Osteoblast (primary cell): ENCODE measurements at places on chromosomes 7 and 10.

GRCh38 chr7:80134115-80134535 lies 506 bp upstream of the GNAI1 start:
- no peak for DNase-seq

DNA sequence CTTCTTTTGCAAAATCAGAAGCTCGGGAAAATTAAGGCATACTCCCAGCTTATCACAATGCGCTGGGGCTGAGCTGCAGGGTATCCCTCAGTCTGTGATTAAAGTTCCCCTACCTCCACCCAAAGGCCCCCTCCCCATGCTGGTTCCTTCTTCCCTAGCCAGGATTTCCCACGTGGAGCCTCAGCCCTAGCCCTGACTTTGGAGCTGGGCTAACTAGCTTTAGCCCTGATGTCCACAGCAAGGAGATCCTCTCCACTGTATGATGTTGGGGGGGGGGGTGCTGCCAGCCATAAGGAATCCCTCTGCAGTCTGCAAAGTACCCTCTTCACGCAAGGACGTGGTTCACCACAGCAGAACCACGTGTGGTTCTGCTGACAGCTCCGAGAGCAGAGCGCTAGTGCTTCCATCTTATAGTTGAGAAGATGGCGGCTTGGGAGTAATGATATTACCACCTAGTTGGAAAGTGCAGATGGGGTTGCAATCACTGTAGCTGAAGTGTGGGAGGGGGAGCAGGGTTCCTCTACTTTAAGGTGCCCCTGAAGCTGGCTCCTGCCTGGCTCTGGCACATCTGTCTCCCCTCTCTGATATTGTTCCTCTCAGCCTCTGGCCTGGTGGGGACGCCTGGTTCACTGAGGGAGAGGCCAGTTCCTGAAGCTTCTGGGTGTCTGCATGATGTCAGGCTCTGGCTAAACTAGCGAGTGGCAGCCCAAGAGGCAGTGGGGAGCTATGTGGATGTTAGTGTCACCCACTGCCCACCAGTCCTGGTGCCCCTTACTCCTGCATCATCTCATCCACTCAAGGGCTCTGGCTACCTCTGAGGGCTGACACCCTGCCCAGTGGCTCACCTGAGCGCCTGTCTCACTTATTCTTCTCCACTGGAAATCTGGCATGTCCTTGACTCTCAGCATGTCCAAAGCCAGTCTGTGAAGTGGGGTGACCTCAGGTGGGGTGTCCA lies 270.7 kb downstream of the RPS24 start:
- no peak for DNase-seq

GRCh38 chr7:2116989-2117591 lies 115.7 kb downstream of the MAD1L1 start:
- DNase-seq: no peak

DNA sequence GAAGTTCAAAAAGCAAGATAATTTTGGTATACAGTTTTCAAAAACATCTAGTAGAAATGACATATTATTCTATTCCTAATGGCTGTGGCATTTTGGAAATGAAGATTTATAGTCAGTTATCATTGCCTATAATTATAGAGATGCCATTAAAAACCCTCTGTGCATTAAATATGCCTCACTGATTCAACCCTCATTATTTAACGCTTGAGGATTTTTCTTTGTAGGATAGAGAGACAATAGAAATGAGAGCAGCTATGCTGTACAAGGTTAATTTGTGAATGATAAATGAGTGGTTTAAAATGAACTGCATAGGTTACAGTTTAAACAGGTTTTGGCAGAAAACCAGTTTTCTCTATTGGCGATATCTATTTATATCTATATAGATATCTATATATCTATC lies 32.2 kb upstream of the SEMA3A start:
- DNase-seq: no peak

DNA sequence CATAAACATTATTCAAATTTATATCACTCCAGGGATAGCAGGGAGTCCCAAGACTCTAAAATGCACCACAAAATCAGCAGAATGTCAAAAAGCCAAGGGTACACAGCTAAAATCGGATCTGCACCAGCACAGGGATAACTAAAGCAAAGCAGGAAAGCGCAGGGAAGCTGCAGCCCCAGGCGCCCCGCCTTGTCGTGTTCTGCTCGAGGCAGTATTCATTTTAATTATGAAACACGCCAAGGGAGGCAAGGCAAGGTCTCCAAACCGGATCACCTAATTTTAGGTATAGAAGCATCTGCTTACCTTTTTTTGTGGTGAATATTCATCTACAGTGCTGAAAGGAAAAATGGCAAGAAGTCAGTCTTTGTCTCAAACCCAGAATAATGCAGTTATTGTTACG lies 199.4 kb downstream of the RAPGEF5 start:
- DNase-seq: no peak

DNA sequence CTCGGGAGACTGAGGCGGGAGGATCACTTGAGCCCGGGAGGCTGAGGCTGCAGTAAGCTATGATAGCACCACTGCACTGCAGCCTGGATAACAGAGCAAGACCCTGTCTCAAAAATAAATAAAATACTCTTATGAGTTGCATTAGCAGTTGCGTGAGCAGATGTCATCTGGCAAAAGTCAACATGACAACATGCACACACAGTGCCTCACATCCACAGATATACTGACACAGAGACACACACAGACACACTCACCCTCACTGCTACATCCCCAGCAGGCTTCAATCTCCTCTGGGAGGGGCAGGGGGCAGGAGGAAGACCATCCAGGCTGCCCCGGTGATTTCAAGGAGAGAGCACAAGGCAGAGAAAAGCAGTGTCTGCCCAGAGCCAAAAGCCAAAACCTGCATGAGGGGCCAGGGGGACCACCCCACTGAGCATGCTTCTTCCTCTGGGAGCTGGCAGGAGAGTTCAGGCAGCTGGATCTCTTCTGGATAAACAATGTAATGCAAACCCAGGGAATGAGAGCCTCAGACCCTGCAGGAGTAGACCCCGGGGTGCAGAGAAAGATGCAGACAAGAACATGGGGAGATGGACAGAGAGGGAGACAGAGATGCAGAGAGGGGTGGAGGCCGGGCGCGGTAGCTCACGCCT lies 9.6 kb upstream of the ELN start:
- DNase-seq: peak; percentile 62

GRCh38 chr10:91474009-91474408 lies 63.9 kb downstream of the HECTD2 start:
- no peak for DNase-seq

- no peak for DNase-seq
Measured at GRCh38 chr7:129347330-129347729, 86.9 kb upstream of the STRIP2 start.

DNA sequence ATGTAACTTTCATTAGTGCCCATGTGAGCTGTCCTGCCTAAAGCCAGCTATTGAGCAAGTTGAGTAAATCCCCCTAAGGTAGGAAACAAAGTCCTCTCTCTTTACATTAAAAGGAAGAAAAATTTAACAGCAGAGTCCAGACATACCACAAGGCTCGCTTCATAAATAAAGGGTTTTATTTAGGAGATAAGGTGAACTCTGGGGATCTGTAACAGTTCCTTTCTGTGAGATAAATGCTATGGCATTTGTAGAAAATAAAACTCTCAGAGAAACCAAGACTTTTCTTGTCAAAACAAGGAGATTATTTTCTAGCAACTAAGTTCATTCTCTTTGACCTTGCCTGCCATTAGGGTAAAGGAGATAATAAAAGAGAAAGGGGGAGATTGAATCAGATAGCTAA lies 32.3 kb upstream of the LYZL1 start:
- no peak for DNase-seq

- DNase-seq: no peak
Measured at GRCh38 chr7:1275451-1276381, 43.0 kb downstream of the UNCX start.

DNA sequence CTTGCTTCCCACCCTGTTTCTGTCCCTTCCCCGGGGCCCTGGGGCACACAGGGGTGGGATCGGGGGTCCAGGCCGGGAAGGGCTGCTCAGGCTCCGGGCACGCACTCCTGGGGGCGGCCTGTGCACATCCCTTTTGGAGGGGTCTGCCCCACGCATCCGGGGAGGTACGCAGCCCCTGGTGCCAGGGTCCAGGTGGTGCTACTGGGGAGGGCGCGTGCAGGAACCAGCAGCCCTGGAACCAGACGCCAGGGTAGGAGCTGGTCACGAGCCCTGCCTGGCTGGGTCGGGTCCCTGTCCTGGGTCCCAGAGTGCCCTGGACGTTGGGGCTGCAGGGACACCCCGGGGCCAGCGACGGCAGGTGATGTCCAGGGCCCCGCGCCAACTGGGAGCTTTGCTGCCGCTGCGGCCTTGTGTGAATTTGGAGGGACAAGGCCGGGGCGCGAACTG lies 53.4 kb downstream of the GLRX3 start:
- peak; percentile 77 for DNase-seq

DNA sequence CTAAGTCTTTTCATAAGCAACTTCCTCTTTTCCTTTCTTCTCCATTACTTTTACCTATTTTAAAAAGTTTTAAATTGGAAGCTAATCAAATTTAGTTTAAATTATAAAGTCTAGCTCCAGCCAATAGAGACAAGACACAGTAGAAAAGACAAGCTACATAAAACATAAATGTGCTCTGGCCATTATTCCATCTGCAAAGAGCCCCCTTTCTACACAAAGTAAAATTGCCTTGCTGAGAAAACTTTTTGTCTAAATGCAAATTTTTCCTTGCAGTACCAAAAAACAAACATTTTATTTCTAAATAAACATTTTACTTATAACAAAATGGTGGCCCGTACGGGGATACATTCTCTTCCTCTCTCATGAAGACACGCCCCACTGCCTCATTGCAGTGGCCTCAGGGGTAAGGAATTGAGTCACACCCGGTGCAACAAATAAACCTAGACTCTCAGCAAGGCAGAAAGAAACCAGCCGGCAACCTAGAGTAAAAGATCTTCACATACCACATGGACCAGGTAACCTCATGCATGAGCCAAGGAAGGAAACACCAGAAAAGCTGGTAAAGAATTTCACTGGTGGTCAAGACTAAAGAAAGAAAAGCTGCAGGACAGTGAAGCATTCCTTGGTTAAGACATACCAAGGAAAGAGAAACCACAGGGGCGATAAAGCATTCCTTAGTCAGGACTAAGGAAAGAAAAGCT lies 71.6 kb upstream of the ZNF746 start:
- DNase-seq: no peak

DNA sequence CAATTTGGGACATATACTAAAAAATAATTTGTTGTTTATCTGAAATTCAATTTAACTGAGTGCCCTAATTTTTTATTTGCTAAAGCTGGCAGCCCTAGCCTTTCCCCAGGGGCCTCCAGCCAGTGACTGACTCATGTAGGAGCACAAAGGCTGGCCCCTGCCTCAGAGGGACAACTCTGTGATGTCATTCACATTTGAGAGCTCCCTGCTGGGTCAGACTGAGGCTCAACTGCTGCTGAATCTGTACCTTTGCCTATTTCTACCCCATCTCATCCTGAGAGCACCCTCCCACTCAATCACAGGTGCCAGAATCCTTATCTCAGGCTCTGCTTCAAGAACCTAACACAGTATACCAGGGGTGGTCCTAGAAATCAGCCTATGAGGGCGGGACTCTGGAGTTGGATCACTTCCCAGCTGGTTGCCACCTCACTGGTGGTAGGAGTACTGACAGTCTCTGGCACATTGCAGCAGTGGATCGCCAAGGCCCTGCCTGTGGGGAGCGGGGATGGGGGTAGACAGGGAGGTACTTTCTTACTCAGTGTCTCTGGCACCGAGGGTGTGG lies 11.6 kb downstream of the GCK start:
- DNase-seq: no peak

GRCh38 chr7:65250697-65251395 lies 122.8 kb upstream of the ZNF92 start:
- DNase-seq: no peak

DNA sequence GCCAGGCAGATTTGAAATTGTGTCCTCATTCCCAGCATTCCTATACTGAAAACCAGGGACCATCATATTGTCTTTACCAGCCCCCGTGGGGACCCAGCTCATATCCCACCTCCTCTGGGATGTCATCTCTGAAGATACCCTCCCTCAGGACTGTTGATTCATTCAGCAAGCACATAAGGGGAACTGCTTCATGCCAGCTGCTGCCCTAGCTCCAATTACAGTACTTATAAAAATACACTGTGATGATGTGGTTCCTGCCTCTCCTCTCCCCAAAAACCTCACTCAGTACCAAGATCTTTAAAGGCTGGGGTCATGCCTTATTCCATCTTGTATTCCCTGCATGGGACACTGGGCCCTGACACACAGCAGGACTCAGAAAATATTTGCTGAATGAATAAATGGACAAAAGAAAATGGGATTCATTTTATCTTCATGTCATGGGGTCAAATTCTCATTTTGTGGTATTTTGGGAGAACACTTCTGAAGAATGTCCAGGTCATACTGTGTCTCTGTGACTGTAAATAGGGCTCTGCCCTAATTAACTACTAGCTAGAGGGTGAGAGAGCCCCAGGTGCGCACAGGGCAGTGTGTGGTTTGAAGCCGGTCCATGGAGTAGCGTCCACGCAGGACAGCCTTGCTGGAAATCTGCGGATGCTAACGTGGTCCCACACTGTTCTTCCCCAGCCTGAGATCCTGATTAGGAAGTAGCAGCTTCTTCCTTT lies 29.0 kb upstream of the DAGLB start:
- no peak for DNase-seq
